ENCODE measurements at places on chromosomes 12 and 14. TPM values are rescaled to one million over a fixed set of nuclear protein-coding genes. Genes with fewer than 3 reads are reported as not detected.

DNA sequence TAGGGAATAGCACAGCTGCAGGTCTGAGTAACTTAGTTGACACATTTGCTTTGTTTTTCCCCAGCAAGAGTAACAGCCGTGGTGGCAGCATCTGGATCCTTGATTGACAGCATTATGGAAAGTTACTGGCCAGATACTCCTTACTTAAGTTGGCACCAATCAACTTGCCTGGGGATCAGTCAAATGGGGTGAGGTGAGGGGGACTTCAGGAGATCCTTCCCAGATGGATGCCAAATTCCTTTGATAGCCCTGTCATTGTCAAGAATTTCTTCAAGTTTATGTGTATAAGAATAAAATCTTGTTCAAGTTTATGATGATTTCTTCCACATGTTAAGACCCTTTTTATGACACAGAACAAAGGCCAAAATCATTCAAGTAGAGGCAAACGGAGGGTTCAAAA lies 618.4 kb downstream of the SLC6A15 start:
- H3K4me1 ChIP-seq, result no peaks in the 10 kb centered on the region
- no peaks in the 10 kb centered on the region for H3K36me3 ChIP-seq
- H3K27ac ChIP-seq, result no peak overlapping the region
- no peak for DNase-seq
- H3K4me3 ChIP-seq, result no peak overlapping the region

The FBXW8 gene
- 6.6 TPM for polyA plus RNA-seq

DNA sequence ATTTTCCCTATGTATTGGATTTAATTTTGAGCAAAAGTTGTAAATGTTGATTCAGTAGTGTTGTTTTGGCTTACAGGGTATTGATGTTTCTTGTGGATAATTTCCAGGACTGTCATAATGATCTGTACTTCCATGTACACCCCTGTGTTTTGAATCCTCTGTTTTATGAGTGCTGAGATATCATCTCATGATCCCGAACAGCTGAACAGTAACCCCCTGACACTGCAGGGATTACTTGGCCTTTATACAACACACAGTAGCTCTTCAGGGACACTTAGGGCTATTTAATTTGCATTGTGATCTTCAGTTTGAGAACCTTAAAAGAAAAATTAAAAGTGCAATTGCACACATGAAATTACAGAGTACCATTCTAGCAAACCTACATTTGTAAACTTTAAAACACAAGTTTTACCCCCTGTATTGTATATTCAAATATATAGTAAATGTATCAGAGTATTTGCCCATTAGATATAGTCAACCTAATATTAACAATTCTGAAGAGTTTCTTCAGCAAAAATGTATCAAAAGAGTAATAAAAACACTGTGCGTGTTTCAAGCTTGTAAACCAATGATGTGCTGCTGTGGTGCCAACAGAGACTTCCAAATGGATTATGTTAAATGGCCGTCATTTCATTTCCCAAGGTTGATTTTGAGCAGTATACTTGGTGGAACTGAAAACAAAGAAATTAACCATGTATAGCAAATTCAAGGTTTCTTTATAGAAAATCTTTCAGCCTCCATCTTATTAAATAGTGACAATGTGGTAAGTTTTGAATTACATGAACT lies 27.9 kb upstream of the MYF6 start:
- H3K36me3 ChIP-seq, result no peaks in the 10 kb centered on the region
- H3K27ac ChIP-seq, result no peak overlapping the region
- DNase-seq, result no peak
- H3K4me3 ChIP-seq, result no peak overlapping the region
- H3K4me1 ChIP-seq, result no peaks in the 10 kb centered on the region

GRCh38 chr12:124713436-124714082 lies 146.1 kb upstream of the NCOR2 start:
- H3K4me3 ChIP-seq, result peak overlapping the region; percentile 80
- H3K4me1 ChIP-seq, result peaks cover 20% of the 10 kb centered on the region
- H3K27ac ChIP-seq, result peak overlapping the region; percentile 49
- no peaks in the 10 kb centered on the region for H3K36me3 ChIP-seq
- peaks cover 4% of the 10 kb centered on the region for H3K27me3 ChIP-seq

GRCh38 chr12:52559979-52560378 lies 7.0 kb upstream of the KRT71 start:
- peaks cover 3% of the 10 kb centered on the region for H3K27me3 ChIP-seq
- peak overlapping the region; percentile 85 for H3K27ac ChIP-seq
- H3K4me1 ChIP-seq, result peaks cover 68% of the 10 kb centered on the region

The PEX5 gene
- 22.6 TPM for polyA plus RNA-seq

- no peaks in the 10 kb centered on the region for H3K27me3 ChIP-seq
- no peaks in the 10 kb centered on the region for H3K4me1 ChIP-seq
- no peak overlapping the region for H3K27ac ChIP-seq
- no peak for DNase-seq
Measured at GRCh38 chr12:18683327-18684013, 54.3 kb downstream of the PLCZ1 start.

The PIK3C2G gene
- not detected for polyA plus RNA-seq

DNA sequence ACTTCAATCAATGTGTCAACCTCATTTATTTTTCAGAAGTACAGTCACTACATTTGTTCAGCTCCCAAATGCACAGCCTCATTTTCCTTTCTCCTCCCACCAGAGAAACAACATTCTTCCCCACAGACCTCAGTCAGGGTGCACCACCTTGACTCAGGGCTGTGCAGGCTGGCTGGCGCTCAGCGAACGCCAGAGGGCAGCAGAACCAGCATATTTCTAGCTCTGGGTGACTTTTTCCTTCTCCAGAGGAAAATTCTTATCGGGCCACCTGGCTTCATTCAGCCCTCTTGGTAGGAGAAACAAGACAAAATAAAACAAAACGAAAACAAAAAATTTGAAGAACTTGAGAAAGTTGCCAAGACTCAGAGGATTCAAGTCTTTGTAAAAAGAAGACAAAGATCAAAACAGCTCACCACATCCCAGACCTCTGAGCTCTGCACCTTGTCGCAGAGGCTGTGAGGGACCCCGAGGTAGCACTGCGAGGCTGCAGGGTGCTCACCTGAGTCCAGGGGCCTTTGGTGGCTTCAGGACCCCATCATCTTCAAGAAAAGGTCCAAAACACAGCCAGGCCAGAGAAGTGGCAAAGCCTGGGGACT lies 33.7 kb downstream of the PAH start:
- H3K27ac ChIP-seq, result no peak overlapping the region
- no peaks in the 10 kb centered on the region for H3K36me3 ChIP-seq
- H3K4me3 ChIP-seq, result no peak overlapping the region
- no peaks in the 10 kb centered on the region for H3K4me1 ChIP-seq
- H3K27me3 ChIP-seq, result no peaks in the 10 kb centered on the region

GRCh38 chr14:92651758-92652406 lies 96.5 kb downstream of the LGMN start:
- H3K4me3 ChIP-seq, result peak overlapping the region; percentile 100
- H3K36me3 ChIP-seq, result peaks cover 20% of the 10 kb centered on the region
- H3K27me3 ChIP-seq, result peaks cover 39% of the 10 kb centered on the region
- peak; percentile 70 for DNase-seq

GRCh38 chr12:3896801-3897351 lies 23.7 kb upstream of the PARP11 start:
- peaks cover 4% of the 10 kb centered on the region for H3K27me3 ChIP-seq
- peak overlapping the region; percentile 12 for H3K4me3 ChIP-seq
- no peak for DNase-seq
- no peak overlapping the region for H3K27ac ChIP-seq
- no peaks in the 10 kb centered on the region for H3K36me3 ChIP-seq

The ATF7 gene
- 17.7 TPM for polyA plus RNA-seq

Measured in immature natural killer cell (primary cell).